ENCODE measurements at places on chromosomes 1 and 21.
A peak's percentile ranks its signal among the peaks of the same experiment; 100 is the strongest.

DNA sequence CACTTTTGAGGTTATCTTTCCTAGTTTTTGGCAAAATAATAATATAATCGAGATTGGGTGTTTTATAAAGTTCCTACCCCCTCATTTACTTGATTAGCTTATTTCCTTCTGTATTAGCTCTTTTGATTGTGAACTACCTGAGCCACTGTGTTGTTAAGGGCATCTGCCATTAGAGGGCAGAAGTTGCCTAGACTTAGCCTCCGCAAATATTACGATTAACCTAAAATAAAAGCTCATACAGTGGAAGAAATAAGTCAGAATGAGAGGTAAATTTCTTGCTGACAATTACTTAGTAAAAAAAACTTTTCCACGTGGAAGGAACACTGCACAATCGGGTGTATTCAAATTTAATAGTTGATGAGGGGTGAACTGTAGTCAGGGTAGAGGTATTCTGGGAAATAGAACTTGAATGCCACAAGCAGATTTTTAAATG, 2.3 kb downstream of the H3-3A start:
- peak; percentile 21 for DNase-seq

DNA sequence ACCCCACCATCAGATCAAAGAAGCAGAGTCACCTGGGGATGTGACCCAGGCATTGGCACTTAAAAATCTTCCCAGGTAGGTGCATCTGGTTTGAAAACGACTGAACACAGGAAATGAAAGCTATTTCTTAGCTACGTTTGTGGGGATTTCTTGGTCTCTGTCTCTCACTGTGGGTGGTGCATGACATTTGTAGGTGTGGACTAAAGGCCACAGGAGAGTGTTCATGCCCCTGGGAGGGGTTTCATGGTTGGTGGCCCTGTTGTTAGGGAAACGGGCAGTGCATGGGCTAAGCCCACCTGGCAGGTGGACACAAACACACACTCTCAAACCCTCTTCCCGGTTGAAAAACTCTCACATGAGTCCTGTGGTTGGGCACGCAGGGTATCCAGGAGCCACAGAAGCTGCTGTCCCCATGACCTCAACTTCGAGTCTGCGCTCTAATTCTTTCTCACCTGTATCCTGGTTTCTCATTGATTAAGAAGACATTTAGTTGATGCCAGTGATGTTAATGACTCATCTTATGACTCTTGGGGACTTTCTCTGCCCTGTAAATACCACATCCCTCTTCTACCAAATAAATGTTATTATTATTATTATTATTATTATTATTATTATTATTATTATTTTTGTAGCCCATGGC, 119.4 kb downstream of the MRPS6 start:
- no peak for DNase-seq

DNA sequence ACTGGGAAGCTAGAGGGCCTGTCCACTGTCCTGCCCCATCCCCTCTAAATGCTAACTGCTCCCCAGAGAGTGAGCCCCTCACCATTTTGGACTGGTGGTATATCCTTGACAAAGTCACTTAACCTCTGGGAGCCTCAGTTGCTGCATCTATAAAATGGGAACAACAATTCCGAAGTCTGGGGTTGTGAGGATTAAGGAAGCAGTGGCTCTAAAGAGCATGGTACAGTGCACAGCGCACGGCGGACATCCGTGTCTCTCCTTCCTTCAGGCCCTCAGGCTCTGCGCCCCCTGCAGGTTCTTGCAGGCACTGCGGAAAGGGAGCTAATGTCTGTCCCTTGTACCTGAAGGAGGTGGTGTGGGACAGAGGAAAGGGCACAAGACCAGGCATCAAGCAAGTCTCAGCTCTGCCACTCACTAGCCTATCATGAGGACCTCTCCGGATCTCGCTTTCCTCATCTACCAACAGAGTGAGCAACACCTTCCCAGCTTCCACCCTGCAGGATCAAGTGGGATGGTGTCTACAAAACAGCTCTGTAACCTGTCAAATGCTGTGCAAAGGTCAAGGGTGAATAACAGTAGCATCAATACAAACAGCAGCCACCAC, 20.1 kb downstream of the ECE1 start:
- DNase-seq = peak; percentile 85

DNA sequence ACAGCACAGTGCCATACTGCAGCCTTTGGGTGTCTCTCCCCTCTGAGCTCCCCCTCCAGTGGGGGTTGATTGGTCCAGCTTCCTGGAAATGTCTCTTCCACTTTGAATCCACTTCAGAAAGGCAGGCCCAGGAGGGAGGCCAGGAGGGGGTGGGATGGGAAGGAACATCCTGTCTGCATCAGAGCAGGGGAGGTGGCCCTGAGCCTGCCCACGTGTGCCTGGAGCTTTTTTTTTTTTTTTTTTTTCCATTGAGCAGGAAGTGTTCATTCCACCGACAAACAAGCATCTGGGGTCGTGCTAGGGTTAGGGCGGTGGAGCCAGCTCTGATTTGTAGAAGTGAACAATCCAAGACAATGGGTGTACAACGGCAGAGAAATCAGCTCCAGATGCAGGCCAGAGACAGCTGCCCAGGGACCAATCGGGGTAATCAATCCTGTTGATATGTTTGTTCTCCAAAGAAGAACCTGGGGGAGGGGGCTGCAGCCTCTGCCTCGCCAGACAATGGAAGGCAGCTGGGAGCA, 93.3 kb downstream of the SSBP3 start:
- DNase-seq = peak; percentile 54

DNA sequence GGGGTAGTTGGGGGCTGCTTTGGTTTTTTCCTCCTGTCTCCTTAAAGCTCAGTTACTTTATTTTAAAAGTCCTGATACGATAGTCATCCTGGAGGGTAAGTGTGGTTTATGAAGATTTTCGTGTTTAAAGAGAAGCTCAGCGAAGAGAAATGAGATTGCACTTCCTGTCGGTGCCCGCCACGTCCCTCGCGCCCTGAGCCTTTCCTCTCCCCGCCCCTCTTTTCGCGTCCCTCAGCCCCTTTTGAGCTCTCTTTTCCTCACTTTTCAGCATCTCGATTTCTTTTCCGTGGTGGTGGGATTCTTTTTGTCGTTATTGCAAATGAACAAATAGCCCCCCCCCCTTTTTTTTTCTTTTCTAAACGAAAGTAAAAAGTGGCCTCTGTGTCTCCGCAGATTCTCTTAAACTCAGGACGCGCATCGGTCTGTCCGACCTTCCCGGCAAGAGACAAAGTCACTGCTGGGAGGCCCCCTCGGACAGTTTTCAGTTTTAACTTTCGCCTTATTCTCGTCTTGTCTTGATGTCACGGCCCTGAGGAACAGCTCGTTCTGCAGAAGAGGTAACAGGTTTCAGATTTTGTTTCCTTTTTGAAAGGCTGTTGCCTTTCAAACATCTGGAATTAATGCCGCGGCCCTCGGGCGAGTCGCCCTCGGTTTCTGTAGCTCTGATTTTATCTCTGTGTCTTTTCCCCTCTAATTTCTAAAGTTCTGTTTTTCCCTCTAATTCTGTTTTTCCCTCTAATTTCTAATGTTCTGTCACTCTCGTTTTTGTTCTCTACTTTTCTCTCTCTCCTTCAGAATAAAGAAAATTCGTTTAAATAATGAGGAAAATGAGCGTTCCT, 1.0 kb upstream of the DMRTA2 start:
- DNase-seq = no peak

GRCh38 chr1:206476591-206476990, 6.3 kb downstream of the IKBKE start:
- no peak for DNase-seq

GRCh38 chr1:27759236-27759635, 13.8 kb upstream of the STX12 start:
- no peak for DNase-seq

- no peak for DNase-seq
These were observed 35.4 kb downstream of the OR2C3 start for GRCh38 chr1:247500865-247501264.

- DNase-seq = no peak
These were observed 77.4 kb downstream of the STUM start for GRCh38 chr1:226625832-226626576.

- DNase-seq = no peak
These were observed 599 bp upstream of the ITPKB start for GRCh38 chr1:226739696-226740065.

GRCh38 chr1:62281922-62282555, 37.2 kb downstream of the KANK4 start:
- DNase-seq = no peak

- no peak for DNase-seq
These were observed 85.5 kb downstream of the CLIC4 start for GRCh38 chr1:24830680-24831272.

- no peak for DNase-seq
These were observed 23.4 kb upstream of the IGSF3 start for GRCh38 chr1:116690849-116691406.

All from nephron progenitor cell (in vitro differentiated cells).